ENCODE measurements at places on chromosomes 2 and 18.

DNA sequence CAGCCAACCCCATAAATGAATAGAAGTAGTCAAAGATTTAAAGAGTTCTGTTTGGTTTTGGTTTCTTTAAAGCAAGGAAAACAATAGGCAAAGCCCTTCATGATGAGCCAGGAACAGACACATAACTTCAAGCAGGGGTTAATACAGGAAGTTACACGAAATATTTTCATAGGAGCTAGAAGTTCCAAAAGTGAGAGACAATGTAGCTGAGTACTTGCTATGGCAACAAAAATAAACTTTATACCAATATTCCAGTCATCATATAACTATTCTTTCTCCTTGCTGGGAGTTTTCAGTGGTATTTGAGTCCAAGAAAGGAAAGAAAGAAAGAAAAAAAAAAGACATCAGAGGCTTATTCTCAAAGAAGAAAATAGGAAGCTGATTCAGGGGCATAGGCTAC, 56.2 kb downstream of the COBLL1 start:
- no peak for DNase-seq

DNA sequence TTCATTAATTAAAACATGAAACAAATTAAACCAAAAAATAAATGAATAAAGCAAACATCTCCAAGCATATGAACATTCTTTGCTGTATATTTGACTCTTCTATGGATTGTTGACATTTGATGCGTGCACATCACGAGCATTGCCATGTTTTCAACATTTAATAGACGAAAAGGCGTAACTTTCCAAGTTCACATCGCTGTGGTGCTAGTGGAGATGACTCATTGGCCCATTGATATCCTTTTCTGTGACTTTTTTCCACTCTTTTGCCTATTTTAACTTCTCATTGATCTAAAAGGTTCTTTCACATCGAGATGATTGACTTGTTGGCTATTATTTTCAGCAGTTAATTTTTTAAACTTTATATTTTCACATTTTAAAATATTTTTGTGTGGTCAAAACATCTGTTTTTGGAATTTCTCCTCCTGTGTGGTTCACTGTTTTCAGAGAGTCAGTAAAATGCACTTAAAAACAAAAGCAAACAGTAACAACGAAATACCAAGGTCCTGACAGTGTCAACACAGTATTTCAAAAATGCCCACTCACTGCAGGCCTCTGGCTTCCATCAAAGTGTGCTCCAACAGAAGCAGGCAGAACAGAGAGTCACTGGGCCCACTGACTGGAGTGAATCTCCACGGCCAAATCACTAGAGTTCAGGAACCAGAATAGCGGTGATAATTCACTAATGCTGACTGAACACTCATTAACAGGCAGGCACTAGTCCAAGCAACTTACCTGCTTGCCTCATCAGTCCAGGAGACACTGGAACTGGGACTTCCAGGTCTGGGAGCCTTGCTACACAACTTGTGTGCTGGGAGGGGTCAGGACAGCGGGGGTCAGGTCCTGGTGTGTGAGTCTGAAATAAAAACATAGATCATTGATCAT, 372.2 kb upstream of the SMIM21 start:
- no peak for DNase-seq

DNA sequence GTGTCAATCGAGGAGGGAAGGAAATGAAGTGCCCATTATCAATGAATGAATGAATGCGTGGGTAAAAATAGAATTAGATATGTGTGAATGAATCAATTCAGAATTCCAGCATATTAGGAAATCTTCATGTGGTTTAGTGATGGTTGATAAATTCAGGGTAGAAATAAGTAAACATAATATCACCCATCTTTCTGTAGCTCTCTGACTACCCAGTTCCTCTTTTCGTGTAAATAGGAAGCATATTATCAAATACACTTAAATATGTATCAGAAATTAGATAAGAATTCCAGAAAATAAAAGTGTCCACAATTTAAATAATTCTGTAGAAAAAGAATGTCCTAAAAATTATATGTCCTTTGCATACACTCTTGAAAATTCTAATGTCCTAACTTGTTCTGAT, 552.9 kb upstream of the LRATD1 start:
- no peak for DNase-seq

DNA sequence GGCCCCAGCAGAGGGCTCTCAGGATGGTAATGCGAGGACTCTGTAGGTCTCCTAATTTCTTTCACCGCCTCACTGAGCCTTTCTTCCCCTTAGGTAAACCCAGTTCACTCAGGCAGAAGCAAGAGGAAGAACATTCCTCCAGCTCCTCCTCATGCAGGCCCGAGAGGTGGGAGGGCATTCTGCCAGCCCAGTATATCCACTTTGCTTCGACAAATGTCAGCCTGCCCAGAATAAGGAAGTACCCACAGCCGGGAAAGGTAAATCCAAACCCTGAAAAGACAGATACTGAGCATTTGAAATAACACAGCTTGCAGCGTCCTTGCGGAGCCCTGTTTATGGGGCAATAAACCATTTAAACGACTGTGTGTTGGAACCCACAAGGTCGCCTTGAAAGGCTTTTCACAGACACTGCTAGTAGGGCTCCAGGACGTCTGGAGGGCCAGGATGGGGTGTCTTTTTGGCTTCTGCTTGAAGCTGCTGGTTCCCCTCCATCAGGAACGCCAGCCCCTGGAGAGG, 63.0 kb upstream of the STPG4 start:
- DNase-seq = no peak

- no peak for DNase-seq
Observed at GRCh38 chr2:109454304-109454703, 159.5 kb downstream of the SEPTIN10 start.

- no peak for DNase-seq
Observed at GRCh38 chr2:86174445-86174844, 20.8 kb downstream of the IMMT start.

GRCh38 chr2:63894167-63894566, 52.5 kb downstream of the UGP2 start:
- no peak for DNase-seq

GRCh38 chr18:46755315-46756024, 1.4 kb downstream of the ST8SIA5 start:
- DNase-seq = no peak

GRCh38 chr2:197982565-197982964, 178.2 kb downstream of the PLCL1 start:
- DNase-seq = no peak

GRCh38 chr2:184312970-184313369, 285.4 kb upstream of the ZNF804A start:
- peak; percentile 4 for DNase-seq

Measured in KG1 (cell line).